ENCODE measurements at places on chromosomes 4 and X.

DNA sequence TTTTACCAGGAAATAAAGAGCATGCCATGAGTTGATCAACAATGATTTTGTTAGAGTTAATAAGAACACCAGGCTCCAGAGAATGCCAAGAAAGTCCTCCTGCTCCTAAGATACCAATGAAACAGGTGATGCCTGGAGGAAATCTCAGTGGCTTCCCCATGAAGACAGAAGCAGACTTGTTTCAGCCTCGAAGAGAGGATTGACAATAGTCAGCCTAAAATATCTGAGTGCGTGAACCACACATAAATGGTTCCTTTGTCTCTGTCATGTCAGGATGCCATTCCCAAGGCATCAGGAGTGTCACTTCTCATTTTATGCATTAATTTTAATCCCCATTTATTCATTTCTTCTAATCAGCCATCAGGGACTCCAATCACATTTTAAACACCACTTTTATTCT lies 69.6 kb downstream of the PHOX2B start:
- DNase-seq = no peak

- DNase-seq = no peak
These were observed 398.2 kb upstream of the LCORL start for GRCh38 chr4:18419780-18420179.

DNA sequence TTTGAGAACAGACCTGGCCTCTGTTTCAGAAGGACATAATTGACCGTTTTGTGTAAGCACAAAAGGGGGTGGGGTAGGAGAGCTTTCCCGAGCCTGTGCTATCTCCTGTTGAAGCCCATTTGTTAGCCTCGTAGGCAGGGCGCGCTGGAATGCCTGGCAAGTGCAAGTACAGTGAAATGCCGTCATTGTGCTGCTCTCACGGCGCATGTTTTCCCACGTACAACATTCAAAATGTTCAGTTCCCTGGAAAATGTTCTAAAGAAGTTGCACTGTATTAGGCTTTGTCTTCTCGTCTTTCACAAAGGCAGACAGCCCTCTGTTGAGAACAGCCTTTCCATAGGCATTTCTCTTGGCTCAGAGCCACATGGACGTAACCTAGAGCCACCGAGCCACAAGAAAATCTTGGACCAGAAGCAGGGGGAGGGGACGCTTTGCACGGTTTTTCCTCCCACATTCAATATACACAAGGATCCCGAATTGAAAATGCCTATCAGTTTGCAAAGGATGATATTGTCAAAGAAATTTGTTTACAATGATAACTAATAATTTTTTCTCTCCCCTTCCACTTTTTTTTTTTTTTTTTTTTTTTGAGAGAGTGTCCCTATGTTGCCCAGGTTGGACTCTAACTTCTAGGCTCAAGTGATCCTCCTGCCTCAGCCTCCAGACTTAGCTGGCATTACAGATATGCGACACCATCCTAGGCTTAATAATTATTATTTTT lies 54.6 kb upstream of the RAPGEF2 start:
- DNase-seq = no peak

DNA sequence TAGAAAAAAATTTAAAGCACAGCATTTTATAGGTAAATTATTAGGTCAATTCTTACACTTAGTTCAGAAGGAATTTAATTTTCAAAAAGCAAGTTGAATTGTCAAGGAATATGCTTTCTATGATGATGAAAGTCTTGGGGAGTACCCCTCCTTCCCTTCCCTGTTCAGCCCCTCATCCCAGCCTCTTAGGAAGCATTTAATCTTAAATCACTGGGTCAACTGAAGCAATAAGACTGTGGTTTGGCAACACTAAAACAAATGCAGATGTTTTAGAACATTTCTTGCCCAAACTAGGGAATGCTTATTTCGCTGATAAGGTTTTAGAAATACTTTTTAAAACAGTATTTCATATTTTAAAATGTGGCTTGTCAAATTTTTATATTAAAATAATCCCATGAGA lies 19.1 kb upstream of the ARSJ start:
- DNase-seq = no peak

DNA sequence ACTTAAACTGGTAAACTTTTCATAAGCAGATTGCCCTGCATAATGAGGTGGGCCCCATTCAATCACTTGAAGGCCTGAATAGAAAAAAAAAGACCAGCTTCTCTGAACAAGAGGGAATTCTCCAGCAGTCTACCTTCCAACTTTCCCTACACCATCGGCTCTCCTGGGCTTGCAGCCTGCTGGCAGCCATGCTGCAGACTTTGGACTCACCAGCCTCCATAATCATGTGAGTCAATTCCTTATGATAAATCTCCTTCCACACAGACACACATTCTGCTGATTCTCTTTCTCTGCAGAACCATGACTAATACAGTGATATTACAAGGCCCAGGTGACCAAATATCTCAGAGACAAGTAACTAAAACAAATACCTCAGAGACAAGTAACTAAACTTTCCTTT lies 113.8 kb upstream of the WDR17 start:
- DNase-seq = no peak

- DNase-seq = no peak
These were observed 100.2 kb upstream of the PGRMC2 start for GRCh38 chr4:128387600-128388351.

GRCh38 chrX:10677490-10677889 lies 57.1 kb upstream of the MID1 start:
- no peak for DNase-seq

DNA sequence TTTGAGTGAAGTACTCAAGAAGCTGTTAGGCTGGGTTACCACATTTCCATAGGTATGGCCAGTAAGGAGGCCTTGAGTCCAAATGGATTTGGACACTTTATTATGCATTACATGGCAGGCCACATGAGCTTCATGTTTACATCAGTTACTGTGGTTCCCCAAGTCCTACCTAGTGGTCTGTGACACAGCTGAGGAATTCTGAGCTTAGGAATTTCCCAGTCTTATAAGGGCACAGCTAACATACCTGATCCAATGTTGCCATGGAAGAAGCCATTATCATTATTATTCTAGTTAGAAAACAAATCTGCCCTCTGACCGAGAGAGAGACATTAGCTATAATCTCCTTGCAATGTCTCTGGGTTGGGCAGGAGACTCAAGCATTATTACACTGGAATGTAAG lies 174.4 kb upstream of the NUDT10 start:
- no peak for DNase-seq

- no peak for DNase-seq
These were observed 303.5 kb downstream of the ANKRD50 start for GRCh38 chr4:124409044-124409443.

DNA sequence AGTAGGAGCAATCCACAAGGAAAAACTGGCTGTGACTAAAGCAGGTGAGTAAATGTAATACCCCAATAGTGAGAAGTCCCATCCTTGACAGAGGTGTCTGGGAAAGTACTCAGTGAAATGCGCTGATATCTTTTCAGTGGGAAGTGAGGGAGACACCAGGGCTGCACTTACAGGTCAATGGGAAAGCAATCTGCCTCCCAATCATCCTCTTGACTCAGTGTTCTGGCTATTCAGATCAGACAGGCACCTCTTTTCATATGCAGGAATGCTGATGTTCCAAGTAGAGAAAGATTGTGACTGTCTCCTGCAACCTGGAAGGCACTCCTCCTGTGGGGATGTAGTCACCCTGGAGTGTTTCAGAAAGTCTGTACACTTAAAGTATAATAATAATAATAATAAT lies 39.9 kb upstream of the SPIN2A start:
- no peak for DNase-seq

DNA sequence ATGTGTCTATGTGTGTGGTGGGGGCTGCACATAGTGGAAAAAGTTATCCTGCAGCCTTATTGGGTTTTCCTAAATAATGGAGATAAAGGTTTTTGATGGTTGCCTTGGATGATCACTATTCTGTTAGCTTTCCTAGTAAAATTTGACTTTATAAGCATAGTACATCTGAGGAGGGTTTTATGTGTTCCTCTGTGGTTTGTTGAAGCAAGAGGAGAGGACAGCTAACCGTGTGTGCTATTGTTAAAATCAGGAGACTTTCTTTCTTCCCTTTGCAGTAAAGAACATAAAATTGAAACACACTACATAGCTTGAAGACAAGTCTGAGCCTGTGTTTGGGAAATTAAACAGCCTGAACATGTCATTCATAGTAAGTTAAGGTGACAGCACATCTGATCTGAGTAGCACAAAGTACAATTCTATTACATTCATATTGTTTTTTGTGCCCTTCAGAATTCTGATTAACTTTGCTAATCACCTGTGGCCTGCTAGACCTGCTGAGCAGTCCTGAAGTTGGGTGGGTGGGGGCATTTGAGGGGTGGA lies 36.8 kb downstream of the C4orf51 start:
- DNase-seq = no peak

DNA sequence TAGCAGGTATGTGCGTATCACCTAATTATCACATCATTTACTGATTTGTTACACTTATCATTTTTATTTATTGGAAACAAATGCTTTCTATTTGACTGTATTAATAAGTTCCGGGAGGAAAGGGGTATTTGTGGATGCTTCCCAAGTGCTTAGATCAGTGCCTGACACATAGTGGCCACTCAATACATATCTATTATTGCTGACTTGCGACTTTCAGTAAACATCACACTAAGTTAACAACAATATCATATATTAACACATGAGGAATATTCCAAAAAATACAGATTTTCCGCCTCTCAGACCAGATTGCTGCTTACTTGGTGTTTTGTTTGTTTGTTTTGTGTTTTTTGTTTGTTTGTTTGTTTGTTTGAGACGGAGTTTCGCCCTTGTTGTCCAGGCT lies 52.6 kb upstream of the ZFP42 start:
- no peak for DNase-seq

- no peak for DNase-seq
These were observed 76.5 kb upstream of the LSM6 start for GRCh38 chr4:146098978-146099377.

GRCh38 chrX:1778817-1779216 lies 164.0 kb downstream of the ASMT start:
- no peak for DNase-seq

DNA sequence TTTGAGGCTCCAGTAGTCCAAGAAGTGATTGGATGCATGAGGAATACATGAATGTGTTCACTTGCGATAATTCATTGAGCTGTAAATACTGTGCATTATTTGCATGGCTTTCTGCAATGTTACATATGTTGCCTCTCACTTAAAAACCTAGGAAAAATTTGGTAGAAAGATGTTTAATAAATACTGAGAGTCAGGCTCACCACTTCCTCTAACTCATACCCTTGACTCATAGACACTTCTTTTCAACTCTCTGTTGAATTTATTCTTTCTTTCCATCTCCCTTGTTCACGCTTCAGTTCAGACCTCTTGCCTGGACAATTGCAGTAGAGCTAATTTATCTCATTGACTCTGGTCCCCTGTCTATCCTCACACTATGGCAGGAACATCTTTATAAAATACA lies 35.8 kb upstream of the LEF1 start:
- no peak for DNase-seq

DNA sequence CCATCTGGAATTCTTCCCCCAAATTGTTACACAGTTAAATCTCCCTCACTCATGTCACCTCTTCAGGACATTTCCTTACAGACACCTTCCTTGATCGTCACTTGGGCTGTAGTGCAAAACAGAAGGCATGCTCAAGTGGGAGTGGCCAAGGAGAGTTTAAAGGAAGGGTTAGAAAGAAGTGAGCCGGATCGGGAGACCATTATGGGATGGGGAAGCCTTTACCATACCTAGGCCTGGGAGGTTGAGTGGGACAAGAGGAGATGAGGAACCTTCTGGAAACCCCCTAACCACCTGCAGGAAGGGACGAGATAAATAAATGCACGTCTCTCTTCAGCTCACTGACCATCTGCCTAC lies 102.7 kb downstream of the UCHL1 start:
- DNase-seq = no peak

- DNase-seq = no peak
These were observed 50.3 kb upstream of the BMP3 start for GRCh38 chr4:80980239-80980638.

DNA sequence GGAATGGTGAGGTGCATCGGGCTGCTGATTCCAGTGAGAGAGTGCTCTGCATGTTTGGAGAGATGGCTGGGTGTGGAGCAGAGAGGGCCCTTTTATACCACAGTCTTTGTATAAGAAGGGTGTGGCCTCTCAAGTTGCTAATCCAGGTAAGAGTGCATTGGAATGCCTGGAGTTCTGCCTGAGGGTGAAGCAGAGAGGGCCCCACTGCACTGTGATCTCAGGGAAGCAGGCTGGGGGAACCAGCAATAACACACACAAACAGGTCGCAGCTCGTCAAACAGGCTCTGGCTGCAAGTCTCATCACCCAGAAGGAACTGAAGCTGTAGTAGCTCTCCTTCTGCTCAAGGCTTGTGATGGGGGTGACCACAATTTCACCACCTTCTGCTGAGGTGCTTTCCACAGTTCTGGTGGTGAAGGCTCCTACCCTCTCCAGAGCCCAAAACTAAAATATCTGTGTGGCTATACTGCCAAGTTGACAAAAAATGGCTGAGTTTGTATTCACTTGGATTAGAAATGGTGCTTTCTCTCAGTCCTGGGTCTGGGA lies 687.4 kb upstream of the HS3ST1 start:
- no peak for DNase-seq

- no peak for DNase-seq
These were observed 445.5 kb downstream of the ZIC3 start for GRCh38 chrX:138011468-138011867.

DNA sequence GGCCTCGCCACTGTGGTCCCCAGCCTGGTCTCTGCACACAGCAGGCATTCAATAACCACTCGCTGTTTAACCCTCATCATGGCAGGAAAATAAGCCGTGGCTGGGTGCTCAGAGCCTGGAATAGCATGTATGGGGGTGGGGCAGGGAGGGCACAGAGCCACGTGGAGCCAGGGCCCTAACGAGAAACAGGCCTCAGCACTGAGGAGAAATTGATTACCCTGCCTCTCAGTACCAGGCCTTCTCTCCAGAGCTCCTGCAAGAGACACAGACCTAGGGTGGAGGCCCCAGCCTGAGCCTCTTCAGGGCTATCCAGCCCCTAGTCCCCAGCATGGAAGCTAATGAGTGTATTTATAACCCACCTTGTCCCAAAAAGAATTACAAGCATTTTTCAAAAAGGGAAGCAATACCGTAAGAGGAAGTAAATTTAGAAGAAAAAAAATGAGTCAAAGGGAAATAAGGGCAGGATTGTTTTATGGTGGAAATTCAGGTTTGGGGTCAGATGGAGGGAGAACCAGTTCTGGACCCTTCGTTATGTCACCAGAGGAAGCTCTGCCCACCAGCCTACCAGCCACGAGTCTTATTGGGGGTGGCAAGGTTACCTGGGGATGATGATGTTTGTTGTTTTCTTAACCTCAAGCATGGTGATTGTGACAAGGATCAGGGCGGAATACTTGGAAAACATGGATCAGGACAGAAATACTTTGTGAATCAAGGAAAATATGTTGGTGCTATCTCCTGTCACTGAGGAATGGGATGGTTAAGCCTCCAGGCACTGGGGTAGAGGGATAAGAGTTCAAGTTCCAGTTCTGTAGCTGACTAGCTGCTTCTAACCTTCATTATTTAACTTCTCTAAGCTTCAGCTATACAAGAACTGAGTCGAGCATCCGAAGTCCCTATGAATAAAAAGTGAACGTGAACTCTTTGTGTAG lies 101.9 kb upstream of the RBPJ start:
- DNase-seq = no peak

GRCh38 chr4:98928131-98928504 lies 815 bp downstream of the EIF4E start:
- peak; percentile 65 for DNase-seq

GRCh38 chr4:168604496-168605373 lies 107.9 kb downstream of the PALLD start:
- DNase-seq = no peak

All from stimulated activated CD8-positive, alpha-beta memory T cell treated with anti-CD3 and anti-CD28 coated beads, Interleukin-15, amount 100 ng/mL, for 48 hours (primary cell).